ENCODE measurements at places on chromosomes 16 and 17.

DNA sequence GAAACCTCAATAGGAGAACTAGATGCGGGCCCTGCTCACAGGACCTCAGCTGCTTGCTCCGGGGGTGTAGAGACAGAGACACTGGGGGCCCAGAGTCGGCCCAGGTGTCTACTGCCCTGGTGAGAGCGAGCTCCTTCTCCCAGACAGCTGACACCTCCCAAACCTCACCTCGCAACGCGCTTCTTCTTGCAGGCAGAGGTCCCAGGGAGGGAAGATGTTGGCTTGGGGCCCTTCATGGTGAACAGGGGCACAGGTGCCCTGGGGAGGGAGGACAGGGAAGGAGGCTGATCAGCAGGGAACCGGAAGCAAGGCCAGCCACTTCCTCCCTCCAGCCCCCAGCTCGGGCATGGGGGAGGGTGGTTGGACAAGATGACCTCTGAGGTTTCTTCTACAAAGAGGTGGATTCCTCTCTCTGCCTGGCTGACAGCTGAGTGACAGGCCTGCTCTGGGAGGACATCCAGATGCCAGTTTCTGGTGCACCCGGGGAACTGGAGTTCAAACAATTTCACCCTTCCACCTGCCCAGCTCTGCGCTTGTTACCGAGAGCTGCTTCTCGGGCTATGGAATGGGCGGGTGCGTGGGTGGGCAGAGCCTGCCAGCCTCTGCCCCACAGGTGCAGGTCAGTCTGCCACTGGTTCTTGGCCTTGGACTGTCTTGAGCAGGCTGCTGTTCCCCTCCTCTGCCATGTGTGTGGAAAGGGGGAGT lies 11.7 kb upstream of the GFAP start:
- no peak for ATAC-seq

- peak; percentile 22 for ATAC-seq
These were observed 1.0 kb downstream of the VEZF1 start for GRCh38 chr17:57986841-57987580.

DNA sequence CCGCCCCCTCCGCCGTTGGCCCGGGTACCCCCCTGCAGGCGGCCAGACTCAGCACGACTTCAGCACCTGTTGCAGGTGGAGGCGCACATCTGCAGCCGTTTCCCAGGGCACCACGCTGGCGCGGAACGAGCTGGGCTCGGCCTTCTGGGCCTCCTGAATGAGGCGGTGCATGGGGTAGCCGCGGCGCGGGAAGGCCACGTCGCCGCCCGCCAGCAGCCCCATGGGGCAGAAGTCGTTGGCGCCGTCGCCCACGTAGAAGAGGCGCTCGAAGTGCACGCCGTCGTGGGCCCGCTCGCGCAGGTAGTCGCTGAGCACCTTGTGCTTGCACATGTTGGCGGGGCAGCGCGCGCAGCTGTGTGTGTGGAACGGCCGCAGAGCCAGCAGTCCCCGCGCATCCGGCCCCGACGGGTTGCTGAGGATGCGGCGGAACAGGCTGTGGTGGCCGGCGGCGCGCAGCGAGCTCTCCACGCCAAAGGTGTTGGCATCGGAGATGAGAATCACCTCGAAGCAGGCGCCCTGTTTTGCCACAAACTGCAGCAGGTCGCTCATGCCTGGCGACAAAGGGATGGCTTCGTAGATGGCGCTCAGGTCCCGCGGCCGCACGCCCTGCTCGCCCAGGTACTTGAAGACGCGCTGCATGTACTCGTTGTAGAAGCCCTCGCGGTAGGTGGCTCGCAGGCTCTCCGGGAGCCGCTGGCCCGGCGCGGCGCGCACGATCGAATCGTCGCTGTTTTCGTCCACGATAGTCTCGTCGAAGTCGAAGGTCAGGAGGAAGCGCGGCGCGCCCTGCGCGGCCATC lies 6.2 kb downstream of the PHOSPHO1 start:
- no peak for ATAC-seq

DNA sequence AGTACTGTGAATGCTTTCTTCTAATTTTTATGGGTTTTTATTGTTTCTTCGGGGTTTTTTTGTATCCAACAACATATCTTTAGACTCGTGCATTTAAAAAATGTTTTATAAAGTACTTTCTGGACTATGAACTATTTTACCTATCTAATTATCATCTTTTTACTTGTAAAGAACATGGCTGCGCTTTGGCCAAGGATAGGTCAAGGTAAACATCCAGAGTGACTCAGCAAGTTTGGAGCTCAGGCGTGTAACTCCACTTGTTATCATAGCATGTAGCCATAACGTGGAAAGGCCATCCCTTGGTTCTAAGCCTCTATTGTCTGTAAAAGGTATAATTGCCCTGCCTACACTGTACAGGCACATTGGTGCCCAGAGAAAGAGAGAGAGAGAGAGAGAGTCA lies 818.0 kb upstream of the GOT2 start:
- ATAC-seq: no peak

DNA sequence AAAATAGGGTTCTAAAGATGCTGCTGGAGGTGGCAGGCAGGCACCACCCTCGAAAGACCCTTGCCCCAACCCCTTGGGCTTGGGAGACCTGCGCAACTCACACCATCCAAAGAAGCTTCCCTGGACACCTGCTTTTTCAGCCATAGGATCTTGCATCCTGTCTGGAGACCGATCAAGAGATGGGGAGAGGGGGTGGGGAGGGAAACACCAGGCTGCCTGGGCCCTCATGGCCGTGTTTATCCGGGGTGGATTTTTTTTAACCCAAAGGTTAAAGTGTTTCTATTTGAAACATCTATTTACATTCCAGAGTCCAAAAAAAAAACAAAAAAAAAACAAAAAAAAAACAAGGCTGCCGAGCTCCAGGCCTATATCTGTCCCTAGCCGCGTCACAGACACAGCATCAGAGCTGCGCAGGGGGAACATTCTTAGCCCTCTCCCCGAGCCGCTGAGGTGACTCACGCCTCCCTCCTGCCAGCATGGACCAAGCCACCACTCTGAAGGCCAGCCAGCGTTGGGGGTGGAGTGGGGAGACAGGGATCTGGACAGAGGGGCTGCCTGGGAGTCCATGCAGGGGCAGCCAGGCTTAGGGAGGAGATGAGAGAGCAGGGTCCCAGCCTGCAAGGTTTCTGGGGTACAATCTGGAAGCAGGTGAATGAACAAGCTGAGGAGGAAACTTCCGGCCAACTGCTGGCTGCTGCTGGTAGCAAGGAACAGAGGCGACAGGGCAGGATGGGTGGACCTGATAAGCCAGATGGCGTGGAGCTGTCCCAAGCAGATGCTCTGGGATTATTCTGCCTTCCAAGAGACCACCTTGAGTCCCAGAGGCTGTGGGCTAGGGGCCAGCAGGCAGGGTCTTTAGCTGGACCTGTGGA lies 14.8 kb downstream of the HDAC5 start:
- ATAC-seq: peak; percentile 34

DNA sequence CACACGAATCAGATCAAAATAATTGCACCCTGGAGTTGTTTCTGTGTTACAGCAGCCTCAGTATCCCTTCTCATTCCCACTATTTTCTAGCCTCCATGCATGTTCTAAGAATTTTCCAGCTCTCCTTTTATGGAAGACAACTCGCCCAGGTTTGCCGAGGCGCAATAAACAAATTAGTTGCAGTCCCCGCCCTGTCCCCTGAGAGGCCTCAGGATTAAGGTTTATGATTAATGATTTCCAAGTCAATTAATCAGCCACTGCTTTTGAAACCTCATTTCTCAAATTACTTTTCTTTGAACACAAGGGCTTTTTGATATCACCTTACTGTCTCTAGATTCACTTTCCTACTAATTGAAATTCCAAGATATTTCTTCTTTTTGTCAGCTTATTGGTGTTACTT lies 138.3 kb upstream of the HSBP1 start:
- ATAC-seq: no peak

DNA sequence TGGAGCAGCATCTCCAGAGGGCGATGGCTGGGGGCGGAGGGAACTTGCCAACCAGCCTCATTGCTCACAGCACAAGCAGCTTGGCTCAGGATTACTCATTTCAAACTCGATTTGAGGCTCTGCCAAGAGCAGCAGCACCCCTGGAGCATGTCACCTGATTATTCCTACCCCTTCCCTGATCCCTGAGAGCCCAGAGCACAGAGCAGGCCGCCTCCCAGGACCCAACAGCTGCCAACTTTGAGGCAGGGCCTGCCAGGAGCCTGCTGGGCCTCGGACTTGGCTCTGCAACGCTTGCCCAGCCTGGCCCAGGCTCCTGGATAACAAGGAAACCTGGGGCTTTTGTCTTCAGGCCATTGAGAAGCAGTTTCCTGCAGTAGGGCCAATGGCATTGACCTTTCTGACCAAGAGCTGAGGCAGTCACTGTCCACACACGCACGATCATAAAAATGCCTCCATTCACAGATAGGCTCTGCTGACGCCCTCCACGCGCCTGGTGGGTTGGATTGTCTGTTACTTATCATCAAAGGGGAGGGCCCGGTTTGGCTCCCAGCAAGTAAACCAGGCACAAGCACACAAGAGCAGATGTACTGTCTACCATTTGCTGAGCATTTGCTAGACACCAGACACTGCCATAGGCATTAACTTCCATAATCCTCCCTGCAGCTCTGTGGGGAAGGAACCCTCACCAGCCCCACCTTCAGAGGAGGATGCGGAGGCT lies 406.6 kb upstream of the EEF2KMT start:
- peak; percentile 12 for ATAC-seq

- peak; percentile 16 for ATAC-seq
These were observed 27.2 kb upstream of the ITGAX start for GRCh38 chr16:31327646-31328225.

DNA sequence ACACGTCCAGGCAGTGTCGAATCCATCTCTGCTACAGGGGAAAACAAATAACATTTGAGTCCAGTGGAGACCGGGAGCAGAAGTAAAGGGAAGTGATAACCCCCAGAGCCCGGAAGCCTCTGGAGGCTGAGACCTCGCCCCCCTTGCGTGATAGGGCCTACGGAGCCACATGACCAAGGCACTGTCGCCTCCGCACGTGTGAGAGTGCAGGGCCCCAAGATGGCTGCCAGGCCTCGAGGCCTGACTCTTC lies 7.2 kb upstream of the CD68 start:
- ATAC-seq: no peak

GRCh38 chr16:55842369-55843104 lies 9.6 kb upstream of the CES1 start:
- ATAC-seq: peak; percentile 59

DNA sequence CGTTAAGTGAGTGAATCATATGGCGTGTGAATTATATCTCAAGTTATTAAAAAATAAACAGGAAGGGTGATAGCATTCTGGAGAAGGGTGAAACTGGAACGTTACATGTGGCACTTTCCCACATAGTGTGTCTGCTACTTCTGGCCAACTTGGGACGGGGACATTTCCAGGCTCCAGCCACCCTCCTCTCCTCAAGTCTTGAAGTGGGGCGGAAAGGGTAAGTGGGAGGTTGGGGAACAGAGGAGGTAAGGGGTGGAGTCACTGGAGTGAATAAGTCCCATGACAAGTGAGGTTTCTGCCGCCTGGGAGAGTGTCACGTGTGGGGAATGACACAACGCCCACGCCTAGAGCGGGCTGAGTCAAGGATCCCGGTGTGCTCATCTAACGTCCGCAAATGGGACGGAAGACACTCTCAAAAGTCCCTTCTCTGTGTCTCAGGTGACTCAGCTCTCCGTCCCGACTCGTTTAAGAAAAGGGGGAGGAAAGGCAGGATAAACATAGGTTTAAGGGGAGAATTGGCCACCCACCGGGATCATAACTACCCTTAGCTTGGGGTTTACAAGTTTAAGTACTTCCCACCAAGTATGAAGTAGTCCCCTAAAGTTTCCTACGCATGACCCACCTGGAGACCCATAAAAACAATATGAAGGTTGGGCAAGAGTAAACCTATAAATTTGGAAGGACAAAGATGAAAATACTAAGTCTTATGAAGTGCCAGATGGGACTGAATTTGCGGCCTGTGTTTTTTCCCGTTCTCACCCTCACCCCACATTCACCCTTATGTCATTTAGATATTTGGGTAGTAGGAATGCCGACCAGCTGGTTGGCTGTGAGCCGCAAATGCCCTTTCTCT lies 1.2 kb upstream of the SPAG9 start:
- ATAC-seq: peak; percentile 66

- ATAC-seq: no peak
These were observed 2.6 kb upstream of the CPHXL2 start for GRCh38 chr16:75679366-75679765.

- no peak for ATAC-seq
These were observed 45.6 kb downstream of the KNOP1 start for GRCh38 chr16:19672378-19672777.

GRCh38 chr17:43840814-43841213 lies 6.2 kb upstream of the CD300LG start:
- no peak for ATAC-seq

DNA sequence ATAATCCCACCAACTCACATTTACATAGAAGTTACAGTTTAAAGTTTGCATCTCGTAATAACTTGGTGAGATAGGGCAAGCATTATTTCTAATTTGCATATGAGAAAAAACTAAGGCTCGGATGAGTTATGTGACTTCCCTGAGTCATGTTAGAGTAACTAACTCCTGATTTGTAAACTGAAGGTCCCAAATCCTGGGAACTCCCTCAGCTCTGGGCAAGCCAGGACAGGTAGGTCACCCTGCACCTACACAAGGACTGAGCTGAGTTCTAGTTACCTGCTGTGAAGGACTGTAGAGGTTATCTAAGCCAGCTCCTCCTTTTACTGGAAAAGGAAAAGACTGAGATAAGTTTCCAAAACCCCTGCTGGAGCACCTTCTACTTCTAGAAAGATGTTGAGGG lies 92.1 kb upstream of the HLF start:
- ATAC-seq: no peak

DNA sequence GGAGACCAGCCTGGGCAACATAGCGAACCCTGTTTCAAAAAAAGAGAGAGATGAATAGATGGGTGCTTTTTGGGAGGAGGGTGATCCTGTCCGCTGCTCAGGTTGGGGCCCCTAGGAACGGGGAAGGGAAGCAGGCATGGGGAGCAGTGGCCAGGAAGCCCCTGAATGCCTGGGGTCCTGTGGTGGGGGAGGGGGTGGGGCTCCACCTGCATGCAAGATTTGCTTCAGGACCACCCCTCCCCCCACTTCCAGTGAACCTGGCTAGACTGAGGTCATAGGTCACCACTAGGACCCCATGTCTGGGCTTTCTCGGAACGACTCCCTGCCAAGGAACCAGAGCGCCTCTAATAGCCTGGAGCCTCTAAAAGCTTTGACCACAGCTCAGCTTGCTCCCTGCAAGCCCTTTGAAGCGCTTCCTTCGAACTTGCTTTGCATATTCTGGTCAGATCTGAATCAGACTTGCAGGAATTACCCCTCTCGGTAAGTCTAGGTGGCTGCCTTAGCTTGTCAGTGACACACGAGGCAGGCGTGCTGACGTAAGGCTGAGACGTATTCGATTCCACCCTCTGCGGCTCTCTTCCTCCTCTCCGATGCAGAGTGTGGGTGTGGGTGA lies 3.7 kb downstream of the SOCS3 start:
- ATAC-seq: peak; percentile 1

- ATAC-seq: no peak
These were observed 2.4 kb downstream of the ZNF768 start for GRCh38 chr16:30523768-30524574.
